ENCODE measurements at places on chromosomes 13 and 19. TPM values are rescaled to one million over a fixed set of nuclear protein-coding genes. Genes with fewer than 3 reads are reported as not detected.
A peak's percentile ranks its signal among the peaks of the same experiment; 100 is the strongest.

DNA sequence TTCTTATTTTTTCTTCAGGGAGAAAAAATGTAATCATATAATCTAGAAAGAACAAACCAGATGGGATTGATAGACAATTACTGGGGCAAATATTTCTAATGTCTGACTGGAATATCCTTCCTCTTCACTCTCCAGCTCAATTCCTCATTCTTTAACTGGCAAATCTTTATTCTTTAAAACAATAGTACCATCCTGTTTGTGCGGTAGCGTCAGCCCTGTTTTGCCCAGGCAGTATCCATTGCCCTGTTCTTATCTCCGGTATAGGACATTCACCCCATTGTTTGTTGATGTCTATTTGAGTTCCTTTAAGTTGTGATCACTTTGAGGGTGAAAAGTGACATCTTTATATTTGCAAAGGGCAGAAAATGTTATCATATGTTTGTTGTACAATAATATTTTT lies 185.4 kb downstream of the POSTN start:
- no peak for DNase-seq

DNA sequence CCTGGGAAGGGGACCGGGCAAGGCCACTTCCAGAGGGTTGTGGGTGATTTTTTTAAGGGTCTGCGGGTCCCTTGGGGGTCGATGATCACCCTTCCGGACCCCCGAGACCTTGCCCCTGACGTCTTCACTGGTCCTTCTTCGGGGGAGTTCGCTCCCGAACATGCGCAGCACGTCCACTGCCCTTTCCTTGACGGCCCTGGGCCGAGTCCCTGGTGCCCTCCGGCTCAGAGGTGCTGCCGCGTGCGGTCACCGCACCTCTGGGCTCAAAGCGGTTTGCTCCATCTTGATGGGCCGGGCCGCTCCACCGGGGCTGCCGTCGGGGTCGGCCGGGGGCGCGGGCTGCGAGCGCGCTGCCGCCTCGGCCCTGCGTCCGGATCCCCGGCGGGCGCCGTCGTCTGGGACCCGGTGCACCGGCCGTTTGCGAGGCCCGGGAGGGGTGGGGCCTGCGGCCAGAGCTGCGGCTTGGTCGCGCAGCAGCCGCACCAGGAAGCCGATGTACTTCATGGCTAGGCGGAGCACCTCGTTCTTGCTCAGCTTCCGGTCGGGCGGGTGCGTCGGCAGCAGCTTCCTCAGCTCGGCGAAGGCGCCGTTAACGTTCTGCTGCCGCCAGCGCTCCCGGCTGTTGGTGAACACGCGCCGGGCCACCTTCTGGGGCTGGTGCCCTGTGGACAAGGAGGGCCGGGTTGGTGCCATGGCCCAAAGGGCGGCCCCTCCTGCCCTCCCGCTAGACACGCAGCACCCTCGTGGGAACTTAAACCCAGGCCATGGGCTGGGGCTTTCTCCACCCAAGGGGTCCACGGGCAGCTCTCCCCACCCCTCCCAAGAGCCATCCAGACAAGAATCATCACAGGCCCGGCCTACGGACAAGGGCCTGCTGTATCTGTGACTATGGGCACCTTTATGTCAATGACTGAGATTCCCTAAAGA lies 3.3 kb downstream of the LYL1 start:
- DNase-seq, result peak; percentile 88

Gene CDX2
- total RNA-seq, result not detected

Gene FAM83E
- 4.3 TPM for total RNA-seq

Gene KLF1
- total RNA-seq, result not detected
